ENCODE measurements at places on chromosomes 7 and 10.

DNA sequence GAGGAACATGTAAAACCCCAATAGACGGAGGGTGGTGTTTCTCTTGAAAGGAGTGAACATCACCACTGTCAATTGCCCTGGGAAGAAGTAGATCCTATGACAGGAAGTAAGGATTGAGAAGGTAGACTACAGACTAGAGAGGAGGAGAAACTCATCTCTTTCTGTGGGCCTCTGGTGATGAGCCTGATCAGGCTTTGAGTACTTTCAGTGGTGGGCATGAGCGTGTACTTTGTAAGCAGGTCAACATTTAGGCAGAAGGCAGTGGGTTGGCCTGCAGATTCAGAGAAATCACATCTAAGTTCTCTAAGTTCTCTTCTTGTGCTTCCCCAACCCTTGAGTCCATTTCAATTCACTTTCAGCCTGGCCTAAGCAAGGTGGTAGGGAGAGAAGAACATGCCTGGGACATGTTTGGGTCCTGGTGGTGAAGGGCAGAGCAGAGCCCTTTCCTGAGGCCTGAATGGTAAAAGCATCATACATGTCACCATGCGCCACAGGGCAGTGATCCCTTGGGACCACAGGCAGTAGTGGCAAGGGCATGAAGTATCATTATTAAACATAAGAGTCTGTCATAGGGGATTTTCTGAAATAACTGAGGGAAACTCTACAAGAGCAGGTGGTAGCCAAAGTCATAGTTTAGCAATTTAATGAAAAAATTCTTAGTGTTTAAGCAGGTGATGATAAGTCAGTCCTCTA is 56.4 kb upstream of the ANKRD1 start:
- DNase-seq, result no peak

DNA sequence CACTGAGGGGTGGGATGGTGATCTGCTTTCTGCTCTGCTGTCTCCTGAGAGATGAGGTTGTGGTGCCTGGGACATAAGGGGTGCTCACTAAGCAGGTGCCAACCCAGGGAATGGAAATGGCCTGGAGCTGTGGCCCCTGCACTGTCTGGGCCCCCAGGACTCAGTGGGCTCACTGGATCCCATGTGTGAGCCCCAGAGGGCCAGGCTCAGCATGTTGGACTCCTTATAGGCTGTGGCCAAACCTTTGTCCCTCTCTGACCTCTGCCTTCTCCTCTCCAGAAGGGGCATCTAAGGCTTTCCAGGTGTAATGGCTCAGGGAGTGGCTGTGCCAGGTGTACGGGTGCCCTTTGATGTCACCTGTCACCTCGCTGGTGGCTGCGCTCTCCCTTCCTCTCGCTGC is 56.4 kb downstream of the NEUROG3 start:
- DNase-seq, result no peak

- no peak for DNase-seq
These were observed 32.7 kb upstream of the TARP start for GRCh38 chr7:38306171-38306570.

DNA sequence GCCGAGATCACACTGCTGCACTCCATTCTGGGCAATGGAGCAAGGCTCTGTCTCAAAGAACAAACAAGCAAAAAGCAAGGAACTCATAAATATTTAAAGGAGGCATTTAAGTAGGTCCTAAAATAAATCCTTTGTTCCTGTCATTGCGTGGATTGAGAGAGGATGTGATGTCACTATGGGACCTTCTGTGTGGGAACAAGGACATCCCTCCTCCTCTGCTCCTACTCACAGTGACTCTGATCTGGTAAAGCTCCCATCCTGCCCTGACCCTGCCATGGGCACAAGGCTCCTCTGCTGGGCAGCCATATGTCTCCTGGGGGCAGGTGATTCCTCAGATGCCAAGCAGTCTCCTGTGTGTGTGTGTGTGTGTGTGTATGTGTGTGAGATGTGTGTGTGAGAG is 74.1 kb upstream of the PRSS58 start:
- no peak for DNase-seq

- no peak for DNase-seq
These were observed 1.5 kb upstream of the FAM53B start for GRCh38 chr10:124745673-124746072.

DNA sequence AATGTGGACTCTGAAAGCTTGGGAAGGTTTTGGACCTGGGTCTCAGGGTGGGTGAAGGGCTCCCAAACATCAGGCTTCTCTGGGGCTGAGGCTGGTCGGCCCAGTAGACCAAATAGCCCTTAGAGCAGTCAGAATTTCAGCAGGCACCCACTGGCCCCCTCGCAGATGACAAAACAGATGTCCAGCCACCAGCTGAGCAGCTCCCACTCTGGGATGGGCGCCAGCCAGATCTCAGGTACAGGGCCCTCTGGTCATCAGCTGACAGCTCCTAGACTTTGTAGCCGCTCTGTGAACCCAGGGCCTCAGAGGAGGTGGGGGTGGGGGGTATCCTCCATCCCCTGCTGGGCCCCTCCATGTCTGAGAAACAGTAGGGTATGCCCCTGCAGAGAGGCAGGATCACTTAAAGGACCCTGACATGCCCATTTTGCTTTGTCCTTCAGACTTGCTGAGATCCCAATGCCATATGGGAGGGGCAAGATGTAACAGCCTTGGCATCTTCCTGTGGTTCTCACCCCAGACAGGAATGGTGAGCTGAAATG is 26.5 kb downstream of the HSPA12A start:
- DNase-seq, result no peak

- DNase-seq, result no peak
These were observed 413.6 kb upstream of the PCDH15 start for GRCh38 chr10:55214608-55215007.

DNA sequence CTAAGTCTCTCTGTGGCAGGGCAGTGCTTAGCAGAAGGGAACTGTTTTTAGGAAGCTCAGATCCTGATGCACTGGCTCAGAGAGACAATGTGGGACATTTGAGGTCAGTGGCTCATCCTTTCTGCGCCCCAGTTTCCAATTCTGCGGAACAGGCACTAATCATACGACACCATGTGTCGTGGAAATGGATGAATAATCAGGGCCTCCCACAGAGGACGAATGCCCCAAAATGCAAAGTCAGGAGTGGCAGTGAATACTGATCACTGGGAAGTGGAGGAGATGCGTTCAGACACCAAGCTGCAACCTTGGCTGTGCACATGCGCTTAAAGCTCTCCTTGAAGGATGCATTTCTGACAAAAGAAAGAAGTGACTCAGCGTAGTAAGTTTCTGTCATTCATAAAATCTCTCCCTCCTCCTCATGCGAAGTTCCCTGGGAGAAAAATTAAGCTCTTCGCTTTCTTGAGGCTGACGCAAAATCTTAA is 21.9 kb upstream of the ECHDC3 start:
- no peak for DNase-seq

- DNase-seq, result no peak
These were observed 40.2 kb upstream of the TES start for GRCh38 chr7:116170180-116170579.

DNA sequence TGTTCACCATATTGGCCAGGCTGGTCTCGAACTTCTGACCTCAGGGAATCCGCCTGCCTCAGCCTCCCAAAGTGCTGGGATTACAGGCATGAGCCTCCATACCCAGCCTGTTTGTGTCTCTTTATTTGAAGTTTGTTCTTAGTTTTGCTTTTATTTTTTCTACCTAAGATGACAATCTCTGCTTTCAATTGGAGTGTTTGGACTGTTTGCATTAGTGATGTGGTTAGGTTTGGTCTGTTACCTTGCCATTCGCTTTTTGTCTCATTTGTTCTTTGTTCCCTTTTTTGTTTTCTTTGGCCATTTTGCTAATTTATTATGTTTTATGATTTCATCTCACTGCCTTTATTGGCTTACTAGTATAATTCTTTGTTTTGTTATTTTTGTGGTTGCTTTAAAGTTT is 62.6 kb downstream of the ADCY1 start:
- DNase-seq, result no peak

GRCh38 chr10:119770928-119771327 is 45.1 kb downstream of the INPP5F start:
- no peak for DNase-seq

DNA sequence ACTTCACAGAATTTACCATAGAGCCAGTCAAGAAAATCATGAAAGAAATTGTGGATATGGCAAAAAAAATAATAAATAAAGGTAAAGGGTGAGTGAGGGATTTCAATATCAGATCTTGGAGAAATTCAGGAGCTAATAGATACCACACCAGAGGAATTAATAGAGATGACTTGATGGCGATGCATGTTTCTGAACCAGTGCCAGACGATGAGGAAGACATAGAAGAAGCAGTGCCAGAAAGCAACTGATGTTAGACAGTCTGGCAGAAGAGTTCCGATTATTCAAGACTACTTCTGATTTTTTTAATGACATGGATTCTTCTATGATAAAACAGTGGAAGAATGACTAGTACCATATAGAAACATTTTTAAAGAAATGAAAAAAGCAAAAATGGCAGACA is 314.7 kb downstream of the BICC1 start:
- DNase-seq, result no peak

GRCh38 chr10:88129013-88129412 is 265.6 kb downstream of the PTEN start:
- DNase-seq, result no peak

Measured in AG08396 (cell line).